ENCODE measurements at places on chromosomes 13 and 19.
A peak's percentile ranks its signal among the peaks of the same experiment; 100 is the strongest.

DNA sequence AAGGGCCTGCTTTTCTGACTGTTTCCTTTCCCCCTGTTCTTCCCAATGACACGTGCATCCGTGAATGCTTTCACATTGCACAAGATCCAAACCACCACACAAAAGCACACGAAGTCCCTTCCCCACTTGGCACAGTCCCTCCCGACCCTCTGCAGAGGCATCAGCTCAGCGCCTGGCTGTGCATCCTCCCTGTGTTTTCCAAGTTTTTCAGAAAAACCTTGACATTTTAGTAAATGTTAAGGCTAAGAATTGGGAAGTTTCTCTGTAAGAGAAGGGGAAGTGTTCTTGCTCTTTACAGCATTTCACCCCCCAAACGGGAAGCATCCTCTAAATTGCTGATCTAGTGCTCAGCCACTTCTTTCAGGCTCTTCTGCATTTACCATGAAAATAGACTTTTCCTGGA lies 94.5 kb upstream of the TM9SF2 start:
- DNase-seq, result no peak

GRCh38 chr19:13804830-13805683 lies 9.8 kb downstream of the ZSWIM4 start:
- no peak for DNase-seq

DNA sequence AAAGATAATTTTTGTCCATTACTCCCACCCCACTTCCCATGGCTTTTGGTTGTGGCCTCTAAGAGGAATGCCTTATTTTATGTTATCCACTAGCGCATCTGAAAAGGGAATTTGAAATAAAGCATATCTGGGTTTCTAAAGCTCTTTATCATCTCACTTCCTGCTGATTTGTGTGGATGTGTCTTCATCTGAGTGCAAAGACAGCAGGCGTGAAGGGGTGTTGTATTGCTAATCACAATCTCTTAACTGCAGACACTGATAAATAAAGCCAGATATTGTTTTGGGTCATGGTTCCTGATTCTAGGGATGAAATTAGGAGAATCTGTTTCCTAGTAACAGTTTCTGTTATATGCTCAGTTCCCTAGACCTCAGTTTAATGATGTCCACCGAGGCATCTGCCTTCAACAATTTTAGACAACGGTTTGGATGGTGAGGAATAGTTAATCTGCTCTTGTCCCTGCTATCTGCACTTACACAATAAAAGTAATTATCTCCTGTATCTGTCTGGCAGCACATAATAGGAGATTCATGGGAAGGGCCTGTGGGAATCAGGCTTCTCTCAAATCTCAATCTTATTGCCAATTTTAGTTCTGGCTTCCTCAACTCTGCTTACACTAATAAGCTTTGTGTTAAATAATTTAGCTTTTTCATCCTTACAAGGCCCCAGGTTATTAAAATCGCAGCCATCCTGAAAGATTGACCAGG lies 517.9 kb upstream of the ATXN8OS start:
- DNase-seq, result no peak

- DNase-seq, result no peak
Observed at GRCh38 chr19:55058781-55059610, 4.0 kb downstream of the RDH13 start.

DNA sequence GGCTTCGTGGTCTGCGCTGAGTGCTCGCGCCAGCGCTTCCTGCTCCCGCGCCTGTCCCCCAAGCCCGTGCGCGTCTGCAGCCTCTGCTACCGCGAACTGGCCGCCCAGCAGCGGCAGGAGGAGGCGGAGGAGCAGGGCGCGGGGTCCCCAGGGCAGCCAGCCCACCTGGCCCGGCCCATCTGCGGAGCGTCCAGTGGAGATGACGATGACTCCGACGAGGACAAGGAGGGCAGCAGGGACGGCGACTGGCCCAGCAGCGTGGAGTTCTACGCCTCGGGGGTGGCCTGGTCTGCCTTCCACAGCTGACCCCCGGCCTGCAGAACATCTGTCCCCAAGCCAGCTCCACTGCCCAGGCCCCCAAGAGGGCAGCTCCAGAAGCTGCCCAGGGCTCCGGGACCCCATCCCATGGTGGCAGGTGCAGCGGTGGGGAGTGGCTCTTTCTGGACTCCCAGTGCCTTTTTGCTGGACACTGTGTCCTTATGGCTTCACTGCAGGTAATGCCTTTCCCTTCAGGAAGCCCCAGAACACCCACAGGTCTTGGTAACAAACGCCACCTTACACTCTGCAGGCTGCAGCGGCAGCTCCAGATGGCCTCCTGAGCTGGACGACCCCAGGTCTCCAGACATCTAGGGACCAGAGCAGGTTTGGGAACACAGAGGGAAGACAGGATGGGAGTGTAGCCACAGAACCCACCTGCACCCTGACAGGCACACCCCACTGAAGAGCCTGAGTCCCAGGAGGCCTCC lies 9.3 kb downstream of the PLEKHF1 start:
- no peak for DNase-seq

DNA sequence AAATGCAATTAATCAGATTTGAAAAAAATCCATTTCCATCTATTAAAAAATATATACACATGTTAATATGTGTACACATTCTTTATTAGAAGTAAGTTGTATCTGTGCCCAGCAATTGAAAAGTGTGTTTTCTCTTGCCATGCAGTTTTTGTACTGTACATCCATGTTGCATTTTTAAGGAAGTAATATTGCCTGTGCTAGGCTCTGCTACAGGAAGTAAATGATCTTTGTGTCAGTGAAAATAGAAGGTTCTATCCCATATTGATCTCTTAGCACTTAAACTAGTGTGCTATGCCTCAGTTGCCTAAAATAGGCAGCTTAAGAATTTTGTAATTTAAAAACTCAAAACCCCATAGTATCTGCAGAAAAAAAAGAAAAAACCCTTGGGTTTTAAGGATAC lies 122.5 kb downstream of the CDK8 start:
- DNase-seq, result no peak

- DNase-seq, result no peak
Observed at GRCh38 chr19:56725829-56726424, 54.4 kb upstream of the ZNF835 start.

- DNase-seq, result no peak
Observed at GRCh38 chr13:31057403-31058033, 104.2 kb downstream of the HSPH1 start.

DNA sequence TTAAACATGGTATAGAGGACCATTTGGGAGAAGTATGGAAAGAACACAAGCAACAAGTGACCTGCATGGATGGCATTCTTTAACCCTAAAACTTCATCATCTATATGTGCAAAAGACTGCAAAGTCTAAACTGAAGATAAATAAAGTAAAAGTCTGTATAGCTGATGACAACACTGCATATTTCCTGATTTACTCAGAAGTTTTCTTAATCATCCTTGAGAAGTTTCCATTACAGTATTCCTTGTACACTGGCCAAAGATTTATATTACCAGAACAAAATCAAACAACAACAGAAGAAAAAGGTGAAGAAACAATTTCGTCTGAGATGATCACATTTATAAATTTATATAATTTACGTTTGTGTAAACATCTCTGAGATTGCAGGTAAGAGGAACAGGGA lies 805.7 kb downstream of the PCDH9 start:
- DNase-seq, result no peak

GRCh38 chr13:86933676-86934075 lies 737.5 kb upstream of the SLITRK5 start:
- DNase-seq, result no peak

GRCh38 chr13:49980266-49980665 lies 16.6 kb upstream of the TRIM13 start:
- DNase-seq, result no peak

DNA sequence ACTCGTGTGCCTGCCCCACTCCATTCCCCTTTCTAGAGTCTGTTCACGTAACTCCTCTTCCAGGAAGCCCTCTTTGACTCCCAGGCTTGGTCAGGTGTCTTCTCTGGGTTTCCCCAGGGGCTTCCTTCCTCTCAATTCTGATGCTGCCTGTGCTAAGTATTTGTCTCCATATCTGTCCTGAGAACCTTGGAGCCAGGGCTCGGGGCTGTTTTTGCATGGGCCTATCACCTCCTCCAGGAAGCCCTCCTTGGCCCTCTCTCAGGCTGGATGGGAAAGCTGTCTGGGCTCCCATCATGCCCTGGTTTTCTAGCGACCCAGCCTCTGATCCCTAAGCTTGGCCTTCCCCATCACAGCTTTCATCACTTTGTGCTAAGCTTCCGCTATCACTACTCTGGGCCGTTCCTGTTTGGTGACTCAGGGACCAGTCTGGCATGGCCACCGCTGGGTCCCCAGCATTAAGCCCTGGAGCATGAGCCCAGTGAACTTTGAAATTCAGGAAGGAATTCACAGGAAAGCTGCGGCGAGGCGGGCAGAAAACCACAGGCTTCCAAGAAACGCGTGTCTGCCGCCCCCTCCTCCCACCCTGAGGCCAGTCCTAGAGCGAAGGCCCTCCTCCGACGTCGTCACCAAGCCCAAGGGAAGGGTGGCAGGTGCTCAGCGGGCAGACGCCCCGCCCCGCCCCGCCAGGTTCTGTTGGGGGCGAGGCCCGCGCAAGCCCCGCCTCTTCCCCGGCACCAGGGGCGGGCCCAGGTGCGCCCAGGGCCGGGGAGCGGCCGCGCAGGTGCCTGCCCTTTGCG lies 486 bp upstream of the SPINT2 start:
- peak; percentile 83 for DNase-seq

All from CD4-positive, alpha-beta T cell treated with Interleukin-6 at 100 ng/mL for 8 hours (primary cell).